ENCODE measurements at places on chromosomes 11 and 22. TPM values are rescaled to one million over a fixed set of nuclear protein-coding genes. Genes with fewer than 3 reads are reported as not detected.
A peak's percentile ranks its signal among the peaks of the same experiment; 100 is the strongest.

DNAJB13 gene
- total RNA-seq = 0.70 TPM

PGA3 gene
- 0.27 TPM for total RNA-seq

HEPHL1 gene
- total RNA-seq = 0.07 TPM

TMEM121B gene
- total RNA-seq = 0.50 TPM

GRIA4 gene
- 3.7 TPM for total RNA-seq

PGA4 gene
- 2.0 TPM for total RNA-seq

TIGD3 gene
- total RNA-seq = 1.8 TPM

NCAM1 gene
- 27.2 TPM for total RNA-seq

IGSF22 gene
- not detected for total RNA-seq

CTSW gene
- total RNA-seq = not detected

TRIM48 gene
- total RNA-seq = not detected

DNA sequence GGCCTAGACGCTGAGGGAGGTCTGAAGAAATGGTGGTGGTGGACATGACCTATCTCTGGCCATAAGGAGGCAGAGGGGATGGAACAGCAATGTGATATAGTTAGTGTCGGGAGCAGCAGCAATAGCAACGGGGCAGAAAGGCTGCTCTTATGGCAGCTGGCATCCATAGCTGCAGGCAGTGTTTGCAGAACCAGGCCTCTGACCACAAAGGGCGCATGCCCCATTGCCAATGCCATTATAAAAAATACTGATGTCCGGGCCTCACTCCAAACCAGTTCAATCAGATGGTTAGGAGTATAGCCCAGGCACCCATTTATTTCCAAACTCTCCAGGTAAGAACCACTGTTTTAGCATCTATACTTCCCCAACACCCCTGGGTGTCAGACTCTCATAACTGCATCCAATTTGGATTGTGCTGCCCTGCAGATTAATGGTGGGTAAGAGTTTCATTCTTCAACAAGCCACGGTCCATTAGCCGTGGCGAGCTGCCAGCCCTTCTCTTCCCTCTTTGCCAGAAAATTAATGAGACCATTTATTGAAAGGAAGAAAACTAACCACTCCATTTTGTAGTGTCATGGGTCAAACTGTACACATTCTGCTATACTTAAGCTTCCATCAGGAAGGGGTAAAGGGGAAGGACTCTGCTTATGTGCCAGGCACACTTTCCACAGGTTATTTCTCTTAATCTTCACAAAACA lies 72.8 kb upstream of the SPON1 start:
- H3K4me1 ChIP-seq = no peaks in the 10 kb centered on the region
- no peaks in the 10 kb centered on the region for H3K36me3 ChIP-seq
- no peaks in the 10 kb centered on the region for H3K27me3 ChIP-seq
- H3K4me3 ChIP-seq = no peak overlapping the region
- H3K27ac ChIP-seq = no peak overlapping the region

GRCh38 chr11:85759915-85760314 lies 51.0 kb downstream of the SYTL2 start:
- no peaks in the 10 kb centered on the region for H3K36me3 ChIP-seq
- no peaks in the 10 kb centered on the region for H3K27me3 ChIP-seq
- no peak overlapping the region for H3K4me3 ChIP-seq
- no peak for DNase-seq
- no peak overlapping the region for H3K27ac ChIP-seq

DNA sequence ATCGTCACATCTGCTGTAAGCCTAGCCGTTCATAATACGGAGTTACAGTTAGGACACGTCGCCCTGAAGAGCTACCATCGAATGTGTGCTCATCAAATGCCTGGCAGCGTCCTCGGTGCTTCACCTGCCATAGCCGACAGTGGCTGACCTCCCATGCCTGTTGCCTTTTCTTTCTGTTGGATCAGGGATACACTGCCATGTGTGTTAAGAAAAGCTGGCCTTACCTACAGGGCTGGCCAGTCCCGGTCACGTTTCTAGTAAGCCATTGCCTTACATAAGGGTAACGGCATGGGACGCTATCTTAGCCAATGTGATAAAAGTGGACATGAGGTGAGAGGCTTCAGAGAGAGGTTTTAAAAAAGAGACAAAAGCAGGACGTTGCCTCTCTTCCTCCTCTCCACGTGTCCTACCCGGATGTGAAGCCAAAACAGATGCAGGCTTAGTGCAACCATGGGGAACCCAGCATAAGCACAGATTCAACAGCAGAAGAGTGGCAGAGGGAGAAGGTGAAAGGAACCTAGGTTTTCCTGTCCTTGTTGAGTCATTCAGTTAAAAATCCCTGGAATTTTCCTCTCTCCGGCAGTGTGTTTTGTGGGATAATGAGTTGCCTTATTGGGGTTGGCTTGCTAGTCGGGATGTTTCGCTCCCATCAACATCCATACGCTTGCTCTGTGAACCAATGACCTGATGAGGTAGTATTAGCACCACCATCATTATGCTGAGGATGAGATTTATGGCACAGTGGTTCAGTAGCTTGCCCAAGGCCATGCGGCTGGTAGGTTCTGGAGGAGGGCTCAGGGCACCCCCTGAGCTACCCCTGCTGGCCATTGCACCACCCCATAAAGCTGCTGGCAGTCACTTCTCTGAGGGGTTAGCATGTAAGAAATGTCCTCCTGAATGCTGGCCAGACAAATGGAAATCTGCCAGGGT lies 67.4 kb upstream of the B3GAT1 start:
- no peaks in the 10 kb centered on the region for H3K36me3 ChIP-seq
- H3K27ac ChIP-seq = no peak overlapping the region
- DNase-seq = no peak
- H3K4me1 ChIP-seq = no peaks in the 10 kb centered on the region
- H3K27me3 ChIP-seq = no peaks in the 10 kb centered on the region
- no peak overlapping the region for H3K4me3 ChIP-seq

DNA sequence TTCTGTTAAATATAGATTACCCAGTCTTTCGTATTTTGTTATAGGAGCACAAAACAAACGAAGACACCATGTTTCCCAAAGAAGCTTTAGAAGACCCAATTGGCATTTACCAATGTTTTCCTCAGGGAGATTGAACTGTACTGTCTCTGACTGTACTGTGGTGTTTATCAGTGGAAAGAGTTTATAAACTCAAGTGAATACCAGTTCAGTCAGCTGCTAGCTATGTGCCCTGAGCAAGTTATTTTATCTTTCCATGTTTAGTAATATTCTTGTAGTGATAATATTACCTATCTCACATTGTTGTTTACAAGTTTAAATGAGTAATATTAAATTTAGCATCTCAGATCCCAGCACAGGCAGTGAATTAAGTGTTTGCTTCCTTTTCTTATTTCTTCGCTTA lies 773.2 kb downstream of the KCNA4 start:
- no peak overlapping the region for H3K27ac ChIP-seq
- H3K4me3 ChIP-seq = no peak overlapping the region
- H3K27me3 ChIP-seq = no peaks in the 10 kb centered on the region
- H3K4me1 ChIP-seq = no peaks in the 10 kb centered on the region
- DNase-seq = no peak

DNA sequence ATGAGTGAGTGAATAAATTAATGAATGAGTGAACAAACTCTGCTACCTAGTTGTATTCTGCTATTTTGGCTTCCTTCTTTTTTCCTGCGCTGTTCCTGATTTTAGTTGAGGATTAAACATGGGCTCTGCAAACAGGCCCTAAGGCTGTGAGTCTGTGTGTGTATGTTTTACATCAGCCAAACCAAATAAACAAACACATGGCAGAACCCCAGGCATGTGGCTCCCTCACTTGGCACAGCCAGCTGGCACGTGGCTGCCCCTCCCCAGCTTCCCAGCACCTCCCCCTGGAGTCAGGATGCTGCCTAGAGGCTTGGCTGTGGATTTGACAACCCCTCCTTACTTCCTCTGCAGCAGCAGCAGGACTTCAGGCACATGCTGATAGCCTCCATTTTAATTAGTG lies 593.2 kb downstream of the INSC start:
- no peak overlapping the region for H3K4me3 ChIP-seq
- no peaks in the 10 kb centered on the region for H3K36me3 ChIP-seq
- peaks cover 15% of the 10 kb centered on the region for H3K4me1 ChIP-seq
- H3K27ac ChIP-seq = no peak overlapping the region
- no peaks in the 10 kb centered on the region for H3K27me3 ChIP-seq

- H3K27ac ChIP-seq = peak overlapping the region; percentile 60
- DNase-seq = no peak
- no peak overlapping the region for H3K4me3 ChIP-seq
- H3K4me1 ChIP-seq = peaks cover 32% of the 10 kb centered on the region
- no peaks in the 10 kb centered on the region for H3K36me3 ChIP-seq
Observed at GRCh38 chr11:33321422-33321821, 64.2 kb downstream of the HIPK3 start.

DNA sequence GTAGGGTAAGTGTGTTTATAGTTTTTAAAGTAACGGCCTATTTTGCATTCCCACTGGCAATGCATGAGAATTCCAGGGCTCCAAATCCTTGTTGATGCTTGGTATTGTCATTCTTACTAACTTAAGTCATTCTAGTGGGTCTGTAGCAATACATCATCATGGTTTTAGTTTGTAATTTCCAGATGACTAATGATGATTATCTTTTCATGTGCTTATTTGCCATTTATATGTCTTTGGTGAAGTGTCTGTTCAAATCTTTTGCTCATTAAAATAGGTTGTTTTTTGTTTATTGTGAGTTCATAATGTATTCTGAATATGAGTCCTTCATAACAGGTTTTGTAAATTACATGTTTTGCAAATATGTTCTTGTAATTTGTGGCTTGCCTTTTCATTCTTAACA lies 31.2 kb downstream of the MTMR3 start:
- no peaks in the 10 kb centered on the region for H3K36me3 ChIP-seq
- H3K27me3 ChIP-seq = no peaks in the 10 kb centered on the region
- H3K4me1 ChIP-seq = peaks cover 39% of the 10 kb centered on the region
- H3K4me3 ChIP-seq = no peak overlapping the region
- peak overlapping the region; percentile 17 for H3K27ac ChIP-seq

DNA sequence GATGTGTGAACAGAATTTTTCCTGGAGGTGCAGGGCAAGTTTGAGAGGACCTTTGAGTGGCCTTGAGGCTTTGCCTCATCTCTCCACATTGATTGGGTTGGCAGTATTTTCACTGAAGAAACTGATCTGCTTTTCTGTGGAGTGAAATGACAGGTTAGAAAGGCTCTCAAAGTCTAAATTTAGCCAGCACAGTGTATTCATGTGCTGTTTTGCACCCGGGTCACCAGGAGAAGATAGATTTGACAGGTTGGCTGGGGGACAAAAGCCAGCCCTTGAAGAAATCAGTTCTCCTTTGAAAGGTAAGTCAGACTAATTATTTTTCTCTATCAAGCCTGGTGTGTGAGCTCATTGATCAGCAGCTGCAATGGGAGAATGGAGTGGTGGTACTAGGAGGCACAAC lies 152.9 kb downstream of the DBX1 start:
- no peak overlapping the region for H3K27ac ChIP-seq
- H3K36me3 ChIP-seq = no peaks in the 10 kb centered on the region
- no peaks in the 10 kb centered on the region for H3K27me3 ChIP-seq
- no peak for DNase-seq
- H3K4me1 ChIP-seq = peaks cover 18% of the 10 kb centered on the region

- DNase-seq = peak; percentile 83
- peaks cover 23% of the 10 kb centered on the region for H3K4me1 ChIP-seq
- H3K36me3 ChIP-seq = no peaks in the 10 kb centered on the region
- H3K4me3 ChIP-seq = peak overlapping the region; percentile 20
- H3K27me3 ChIP-seq = no peaks in the 10 kb centered on the region
Observed at GRCh38 chr11:795634-796564, 2.2 kb downstream of the SLC25A22 start.

GRCh38 chr22:30028731-30029130 lies 51.5 kb upstream of the HORMAD2 start:
- no peaks in the 10 kb centered on the region for H3K36me3 ChIP-seq
- H3K4me1 ChIP-seq = no peaks in the 10 kb centered on the region
- no peak for DNase-seq
- no peaks in the 10 kb centered on the region for H3K27me3 ChIP-seq
- H3K27ac ChIP-seq = no peak overlapping the region

GRCh38 chr11:87097582-87097981 lies 59.8 kb downstream of the TMEM135 start:
- DNase-seq = peak; percentile 76
- peak overlapping the region; percentile 36 for H3K27ac ChIP-seq
- H3K27me3 ChIP-seq = no peaks in the 10 kb centered on the region
- H3K4me3 ChIP-seq = no peak overlapping the region

- H3K27me3 ChIP-seq = no peaks in the 10 kb centered on the region
- no peak for DNase-seq
- H3K27ac ChIP-seq = no peak overlapping the region
- H3K4me3 ChIP-seq = no peak overlapping the region
Observed at GRCh38 chr11:130711193-130711592, 205.1 kb downstream of the SNX19 start.

All from hepatocyte (in vitro differentiated cells).